Activated naive CD4-positive, alpha-beta T cell treated with anti-CD3 and anti-CD28 coated beads, Interleukin-2, amount 10 ng/mL, durations not matched to agents 7 days and 5 days (primary cell): ENCODE measurements at places on chromosomes 12 and 14.

- DNase-seq = no peak
Observed at GRCh38 chr14:89401761-89402160, 15.3 kb downstream of the FOXN3 start.

GRCh38 chr12:96989916-96990315 lies 82.9 kb downstream of the NEDD1 start:
- DNase-seq = peak; percentile 25

DNA sequence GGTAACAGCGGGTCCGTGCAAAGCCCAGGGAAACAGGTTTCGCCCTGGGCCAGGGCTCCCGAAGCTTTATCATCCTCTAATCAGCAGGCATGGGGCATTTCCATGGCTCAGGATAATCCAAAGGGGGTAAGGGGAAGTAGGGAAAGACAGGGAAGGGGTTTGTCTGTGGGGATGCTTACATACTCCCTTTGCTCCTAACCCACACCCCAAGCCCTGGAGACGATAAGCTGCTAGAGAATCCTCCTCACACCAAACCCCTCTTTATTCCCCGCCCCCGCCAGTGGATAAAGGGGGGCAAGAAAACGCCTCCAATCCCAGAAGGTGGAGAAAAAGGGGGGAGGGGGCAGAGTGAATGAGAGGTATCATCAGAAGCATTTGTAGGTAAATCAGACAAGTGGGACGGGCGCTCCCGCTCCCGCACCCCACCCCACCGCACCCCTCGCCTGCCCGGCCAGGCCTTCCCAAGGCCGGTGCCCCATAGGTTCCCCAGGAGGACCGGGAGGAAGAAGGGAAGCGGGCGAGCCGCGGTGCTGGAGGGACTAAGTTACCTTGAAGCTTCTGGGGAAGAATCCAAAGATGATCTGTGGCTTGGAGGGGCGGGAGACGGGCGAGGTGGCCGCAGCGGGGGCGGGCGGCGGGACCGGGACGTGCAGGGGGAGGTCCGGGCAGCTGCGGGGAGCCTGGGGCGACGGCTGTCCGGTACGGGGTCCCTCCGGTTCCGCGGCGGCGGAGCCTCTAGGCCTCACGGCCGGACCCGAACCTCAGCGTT lies 762 bp downstream of the PPP2R5E start:
- peak; percentile 30 for DNase-seq

DNA sequence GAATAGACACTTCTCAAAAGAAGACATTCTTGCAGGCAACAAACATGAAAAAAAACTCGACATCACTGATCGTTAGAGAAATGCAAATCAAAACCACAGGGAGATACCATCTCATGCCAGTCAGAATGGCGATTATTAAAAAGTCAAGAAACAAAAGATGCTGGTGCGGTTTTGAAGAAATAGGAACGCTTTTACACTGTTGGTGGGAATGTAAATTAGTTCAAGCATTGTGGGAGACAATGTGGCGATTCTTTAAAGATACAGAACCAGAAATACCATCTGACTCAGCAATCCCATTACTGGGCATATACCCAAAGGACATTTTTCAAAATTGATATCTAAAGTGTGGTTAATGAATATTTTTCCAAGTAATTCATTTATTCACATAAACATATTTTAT lies 39.6 kb upstream of the LIN7A start:
- no peak for DNase-seq

GRCh38 chr12:4417455-4417854 lies 28.2 kb downstream of the FGF6 start:
- DNase-seq = no peak

DNA sequence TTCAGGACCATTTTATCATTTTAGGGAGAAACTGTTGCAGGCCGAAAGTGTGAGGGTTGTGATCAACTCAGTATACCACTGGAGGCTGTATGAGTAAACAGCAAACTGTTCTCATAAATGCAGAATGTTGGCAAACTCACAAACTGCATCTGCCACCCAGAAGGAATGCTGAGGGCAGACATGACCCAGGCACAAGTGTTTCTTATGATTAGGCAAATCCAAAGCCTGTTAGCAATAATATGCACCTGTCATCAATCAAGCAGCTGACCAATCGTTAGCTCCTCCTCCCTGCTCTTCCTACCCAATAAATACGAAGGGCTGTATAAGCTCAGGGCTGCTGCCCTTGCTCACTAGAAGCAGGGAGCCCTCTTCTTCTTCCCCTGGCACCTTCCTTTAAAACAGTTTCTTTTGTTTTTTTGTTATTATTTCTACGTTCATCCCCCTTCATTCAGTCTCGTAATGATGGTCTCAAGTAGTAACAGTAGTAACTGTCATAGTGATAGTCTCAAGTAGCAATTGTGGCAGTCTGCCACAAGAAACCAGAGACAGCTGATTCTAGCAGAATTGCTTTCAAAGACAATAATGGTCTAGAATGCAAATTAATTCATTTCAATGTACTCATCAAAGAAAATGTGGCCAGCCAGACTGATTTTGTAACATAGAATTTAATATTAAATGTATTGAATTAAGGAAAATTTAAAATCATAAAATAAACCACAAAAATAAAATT lies 15.2 kb upstream of the CCDC175 start:
- no peak for DNase-seq

GRCh38 chr14:39426605-39427004 lies 5.6 kb downstream of the FBXO33 start:
- DNase-seq = no peak

DNA sequence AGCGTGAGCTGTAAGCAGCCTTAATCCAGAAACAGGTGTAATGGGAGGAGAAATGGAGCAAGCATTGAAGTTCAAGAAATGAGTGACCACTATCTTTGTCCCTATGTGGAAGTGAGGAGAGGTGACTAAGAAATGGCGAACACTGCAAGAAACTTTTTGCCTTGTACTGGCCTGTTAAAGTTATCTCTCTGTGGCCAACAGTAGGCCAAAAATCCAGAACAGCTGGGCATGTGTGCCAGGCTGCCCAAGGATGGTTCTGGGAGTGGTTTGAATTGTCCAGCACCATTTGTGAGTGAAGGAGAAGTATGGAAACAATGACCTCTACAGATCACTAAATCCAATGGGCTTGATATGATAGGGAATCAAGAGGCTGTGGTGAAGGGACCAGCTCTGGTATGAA lies 83.3 kb upstream of the FRMD6 start:
- DNase-seq = no peak

DNA sequence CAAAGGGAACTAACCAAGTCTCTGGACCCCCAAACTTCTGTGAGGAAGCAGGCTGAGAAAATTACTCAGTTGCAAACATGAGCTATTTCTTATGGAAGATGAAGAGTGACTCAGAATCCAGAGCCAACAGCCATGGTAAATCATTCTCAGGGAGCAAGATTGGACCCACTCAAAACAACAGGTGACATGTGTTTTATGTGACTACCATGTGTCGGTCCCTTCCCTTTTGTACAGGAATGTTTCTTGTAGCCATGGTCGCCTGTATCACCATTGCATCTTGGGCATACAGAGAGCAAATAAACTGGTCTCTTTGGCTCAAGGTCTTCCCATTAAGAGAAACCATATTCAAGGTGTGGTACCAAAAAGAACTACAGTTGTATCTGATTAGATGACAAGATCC lies 75.4 kb upstream of the COCH start:
- DNase-seq = no peak

GRCh38 chr14:80491131-80491530 lies 279.8 kb upstream of the DIO2 start:
- DNase-seq = no peak

DNA sequence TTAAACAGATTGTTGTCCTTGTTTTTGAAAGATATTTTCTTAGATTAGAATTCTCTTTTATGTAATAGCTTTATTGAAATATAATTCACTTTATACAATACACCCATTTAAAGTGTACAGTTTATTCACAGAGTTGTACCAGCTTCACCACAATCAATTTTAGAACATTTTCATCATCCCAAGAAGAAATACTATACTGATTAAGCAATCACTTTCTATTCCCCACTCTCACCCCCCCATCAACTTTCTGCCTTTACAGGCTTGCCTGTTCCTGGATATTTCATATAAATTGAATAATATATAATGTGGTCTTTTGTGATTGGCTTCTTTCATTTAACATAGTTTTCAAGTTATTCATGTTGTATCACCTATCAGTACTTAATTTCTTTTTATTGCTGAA lies 44.4 kb downstream of the ARHGAP5 start:
- no peak for DNase-seq

DNA sequence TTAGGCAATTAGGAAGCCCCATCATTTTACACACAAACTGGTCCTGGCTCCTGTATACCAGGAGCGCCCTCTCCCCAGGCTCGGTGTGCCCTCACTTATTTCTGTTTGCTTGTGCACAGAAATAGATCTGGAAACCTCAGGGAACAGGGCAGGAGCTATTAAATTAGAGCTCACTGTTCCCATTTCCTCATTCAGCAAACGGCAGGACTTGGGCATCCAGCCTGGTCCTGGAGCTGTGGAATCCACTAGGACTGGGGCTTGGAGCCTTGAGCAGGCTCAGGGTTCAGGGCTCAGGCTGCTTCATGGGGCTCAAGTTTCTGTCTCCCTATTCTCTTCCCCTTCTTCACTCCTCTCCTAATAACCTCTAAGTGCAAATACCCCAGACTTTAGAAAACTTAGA lies 91.3 kb downstream of the VCPKMT start:
- no peak for DNase-seq

DNA sequence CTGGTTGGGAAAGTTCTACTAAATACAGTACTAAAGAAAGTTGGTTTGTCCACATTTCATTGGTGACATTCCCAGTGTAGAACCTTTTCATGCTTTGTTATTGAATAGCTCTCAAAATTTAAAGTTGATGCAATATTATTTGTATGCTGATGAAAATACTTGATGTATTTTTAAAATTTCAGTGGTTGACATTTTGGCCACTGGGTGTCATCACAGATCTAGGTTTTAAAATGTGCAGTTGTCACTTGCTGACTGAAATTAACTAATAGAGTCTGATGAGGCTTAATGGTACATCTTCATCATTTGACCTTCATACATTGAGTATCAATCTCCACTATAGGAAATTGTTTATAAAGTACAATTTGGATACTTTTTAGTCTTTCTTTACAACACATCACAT lies 37.1 kb downstream of the CMAS start:
- peak; percentile 33 for DNase-seq

DNA sequence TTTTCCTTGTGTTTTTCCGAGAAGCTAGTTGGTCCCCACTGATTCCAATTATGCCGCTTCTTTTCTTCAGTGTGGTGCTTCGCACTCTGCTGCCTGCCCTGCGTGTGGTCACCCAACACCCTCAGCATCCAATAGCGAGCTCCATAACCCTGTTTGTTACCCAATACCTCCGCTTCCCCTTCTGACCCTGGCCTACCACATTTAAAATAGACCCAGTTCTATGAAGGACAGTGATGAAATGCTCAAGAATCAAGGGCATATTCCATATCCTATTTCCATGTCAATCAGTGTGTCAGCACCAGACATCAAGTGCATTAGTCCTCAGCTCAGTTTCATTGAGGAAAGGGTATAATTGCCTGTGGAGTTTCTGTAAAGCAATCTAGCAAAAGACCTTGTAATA lies 9.5 kb downstream of the NDRG2 start:
- no peak for DNase-seq

GRCh38 chr14:68939181-68939892 lies 39.8 kb downstream of the ACTN1 start:
- no peak for DNase-seq

DNA sequence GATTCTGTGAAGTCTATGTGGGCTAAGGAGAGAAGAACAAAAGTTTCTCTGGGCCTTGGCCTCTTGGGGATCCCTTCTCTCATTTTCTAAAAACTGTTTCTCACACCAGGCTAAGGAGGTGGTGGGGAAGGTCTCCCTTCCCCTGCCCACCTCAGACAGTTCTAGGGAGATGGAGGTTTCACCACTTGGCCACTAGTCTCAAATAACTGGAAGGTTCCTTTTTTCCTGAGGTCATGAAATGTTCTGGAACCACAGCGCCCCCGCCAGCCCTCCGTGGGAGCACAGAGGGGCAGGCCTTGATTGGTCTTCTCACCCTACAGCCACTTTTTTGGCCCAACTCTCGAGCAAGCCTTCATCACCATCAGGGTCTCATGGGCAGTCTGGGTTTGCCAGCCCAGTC lies 12.6 kb downstream of the C12orf43 start:
- no peak for DNase-seq

- DNase-seq = no peak
Observed at GRCh38 chr14:52325630-52326029, 11.5 kb downstream of the PTGER2 start.

- no peak for DNase-seq
Observed at GRCh38 chr12:29742646-29743045, 41.1 kb downstream of the TMTC1 start.

- no peak for DNase-seq
Observed at GRCh38 chr14:89425931-89426330, 8.9 kb upstream of the FOXN3 start.

DNA sequence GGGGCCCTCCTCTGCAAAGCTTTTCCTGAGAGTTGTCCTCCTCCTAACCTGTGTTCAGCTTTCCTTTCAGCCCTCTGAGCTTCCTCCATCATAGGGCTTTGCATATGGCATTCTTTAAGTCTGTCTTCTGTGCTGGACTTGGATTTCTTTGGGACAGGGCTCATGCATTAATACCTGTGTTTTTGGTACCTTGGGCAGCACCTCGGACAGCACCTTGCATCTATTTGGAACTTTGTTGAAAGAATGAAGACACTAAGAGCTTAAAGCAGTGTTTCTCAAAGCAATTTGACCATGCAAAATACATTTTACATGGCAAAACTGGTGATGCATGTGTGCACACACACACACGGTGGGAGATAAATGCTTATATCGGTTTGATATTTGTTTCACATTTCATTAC lies 115.0 kb upstream of the SRRM4 start:
- DNase-seq = no peak

- no peak for DNase-seq
Observed at GRCh38 chr14:101961746-101962502, 2.4 kb upstream of the DYNC1H1 start.

- DNase-seq = no peak
Observed at GRCh38 chr14:93974833-93975232, 1.5 kb downstream of the ASB2 start.

DNA sequence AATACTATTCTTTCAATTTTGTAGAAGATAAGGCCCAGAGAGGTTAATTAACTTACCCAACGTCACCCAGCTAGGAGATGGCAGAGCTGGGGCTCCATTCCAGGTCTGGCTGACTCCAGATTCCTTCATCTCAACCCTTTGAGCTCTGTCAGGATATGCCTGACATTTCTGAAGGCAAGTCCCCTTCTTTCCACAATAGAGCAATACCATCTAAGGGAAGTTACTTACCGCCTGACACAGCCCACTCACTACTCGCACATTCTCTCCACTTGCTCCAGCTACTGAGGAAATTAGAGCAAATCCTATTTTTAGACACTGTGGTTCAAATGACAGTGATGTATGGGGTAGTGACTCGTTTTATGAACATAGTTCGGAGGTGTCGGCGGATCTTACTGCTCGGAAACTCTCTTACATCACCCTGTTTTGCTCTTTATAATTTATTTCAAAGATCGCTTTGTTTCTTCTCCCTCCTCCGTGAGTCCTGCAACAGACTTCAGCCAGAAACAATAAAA lies 2.0 kb upstream of the WSCD2 start:
- no peak for DNase-seq

DNA sequence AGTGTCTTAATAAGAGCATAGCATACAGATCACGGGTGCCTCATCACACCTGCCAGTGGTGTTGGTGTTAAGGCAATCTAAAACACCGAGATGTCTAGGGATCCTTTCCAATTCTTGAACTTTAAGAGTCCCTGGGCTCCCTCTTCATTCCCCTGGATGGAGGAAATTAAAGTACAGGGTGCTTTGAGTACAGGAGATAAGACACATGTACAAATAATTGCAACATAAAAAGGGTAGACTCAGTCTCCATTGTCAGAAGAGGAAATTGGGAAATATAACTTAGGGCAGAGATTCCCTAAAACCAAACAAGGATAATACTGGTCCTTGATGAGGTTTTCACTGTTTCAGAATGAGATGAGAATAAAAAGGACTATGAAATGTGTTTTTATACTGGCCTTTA lies 34.9 kb downstream of the SCFD1 start:
- DNase-seq = no peak
